ENCODE measurements at places on chromosomes 13 and 19. TPM values are rescaled to one million over a fixed set of nuclear protein-coding genes. Genes with fewer than 3 reads are reported as not detected.

The PCDH9 gene
- total RNA-seq: 1.0 TPM

The TPM4 gene
- total RNA-seq: 388 TPM

The MED4 gene
- total RNA-seq: 44.0 TPM

The EFNA2 gene
- total RNA-seq: 72.8 TPM

GRCh38 chr13:95298169-95298965 is 2.9 kb downstream of the ABCC4 start:
- no peak for DNase-seq

- DNase-seq: no peak
Measured at GRCh38 chr19:47723581-47723940, 10.3 kb downstream of the EHD2 start.

GRCh38 chr13:30916991-30917390 is 10.9 kb downstream of the MEDAG start:
- DNase-seq: no peak

DNA sequence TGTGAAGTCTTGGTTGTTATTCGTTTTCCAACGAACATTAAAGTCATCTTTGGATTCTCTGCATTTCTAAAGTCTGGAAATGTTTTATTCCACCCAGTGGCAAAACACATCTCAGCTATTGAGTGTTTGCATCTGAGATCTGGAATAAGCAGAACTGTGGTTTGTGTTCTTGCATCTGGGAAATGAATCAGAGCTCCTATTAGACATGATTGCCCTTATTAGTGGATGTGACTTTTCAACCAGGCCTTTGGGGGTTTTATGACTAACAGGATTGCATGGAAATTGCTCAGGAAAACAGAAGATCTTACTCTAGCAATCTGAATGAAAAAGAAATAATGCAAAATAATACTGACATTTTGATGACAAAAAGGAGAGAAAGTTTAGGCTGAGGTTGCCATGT is 488.8 kb downstream of the IRS2 start:
- DNase-seq: no peak

DNA sequence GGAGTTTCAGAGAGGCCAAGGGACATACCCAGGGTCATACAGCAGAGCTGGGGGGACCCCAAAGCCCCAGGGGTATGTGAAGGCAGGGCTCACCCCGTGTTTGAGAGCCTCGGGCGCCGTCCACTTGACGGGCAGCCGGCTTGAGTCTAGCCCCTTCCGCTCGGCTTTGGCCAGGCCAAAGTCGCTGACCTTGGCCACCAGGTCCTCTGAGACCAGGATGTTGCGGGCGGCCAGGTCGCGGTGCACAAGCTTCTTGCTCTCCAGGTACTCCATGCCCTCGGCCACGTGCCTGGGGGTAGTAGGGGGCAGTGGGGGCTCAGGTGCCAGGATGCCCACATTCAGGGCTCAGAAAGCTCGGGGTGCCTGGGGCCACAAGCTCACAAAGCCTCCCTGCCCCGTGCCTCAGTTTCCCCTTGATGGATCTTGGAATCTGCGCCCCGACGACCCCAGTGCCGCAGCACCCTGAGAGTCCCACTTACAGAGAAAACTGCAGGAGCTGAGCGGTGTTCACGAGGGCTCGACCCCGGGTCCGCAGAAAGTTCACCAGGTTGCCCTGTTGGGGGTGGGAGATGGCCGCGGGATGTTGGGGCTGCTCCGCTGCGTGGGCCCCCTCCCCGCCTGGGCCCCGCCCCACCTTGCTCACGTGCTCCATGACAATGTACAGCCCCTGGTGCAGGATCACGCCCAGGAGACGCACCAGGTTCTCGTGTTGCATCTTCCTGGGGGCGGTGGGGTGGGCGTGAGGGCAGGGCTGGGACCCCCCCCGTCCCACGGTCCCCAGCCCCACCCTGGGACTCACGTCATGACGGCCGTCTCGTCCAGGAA is 7.1 kb downstream of the MATK start:
- DNase-seq: no peak

DNA sequence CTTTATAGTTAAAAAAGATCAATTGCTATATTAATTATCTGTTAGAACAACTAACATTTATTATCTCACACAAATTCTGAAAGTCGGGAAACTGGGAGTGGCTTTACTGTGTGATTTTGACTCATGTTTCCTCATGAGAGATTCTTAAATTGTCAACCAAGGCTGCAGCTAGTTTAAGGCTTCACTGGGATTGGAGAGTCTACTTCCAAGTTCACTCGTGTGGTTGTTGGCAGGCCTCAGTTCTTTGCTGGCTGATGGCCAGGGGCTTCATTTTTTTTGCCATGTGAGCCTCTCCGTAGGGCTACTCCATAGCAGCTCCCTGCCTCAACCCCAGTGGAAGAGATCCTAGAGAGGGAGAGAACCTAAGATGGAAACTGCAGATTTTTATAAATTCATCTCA is 24.5 kb upstream of the LPAR6 start:
- peak; percentile 38 for DNase-seq

GRCh38 chr13:33103457-33103856 is 87.2 kb downstream of the KL start:
- DNase-seq: no peak

DNA sequence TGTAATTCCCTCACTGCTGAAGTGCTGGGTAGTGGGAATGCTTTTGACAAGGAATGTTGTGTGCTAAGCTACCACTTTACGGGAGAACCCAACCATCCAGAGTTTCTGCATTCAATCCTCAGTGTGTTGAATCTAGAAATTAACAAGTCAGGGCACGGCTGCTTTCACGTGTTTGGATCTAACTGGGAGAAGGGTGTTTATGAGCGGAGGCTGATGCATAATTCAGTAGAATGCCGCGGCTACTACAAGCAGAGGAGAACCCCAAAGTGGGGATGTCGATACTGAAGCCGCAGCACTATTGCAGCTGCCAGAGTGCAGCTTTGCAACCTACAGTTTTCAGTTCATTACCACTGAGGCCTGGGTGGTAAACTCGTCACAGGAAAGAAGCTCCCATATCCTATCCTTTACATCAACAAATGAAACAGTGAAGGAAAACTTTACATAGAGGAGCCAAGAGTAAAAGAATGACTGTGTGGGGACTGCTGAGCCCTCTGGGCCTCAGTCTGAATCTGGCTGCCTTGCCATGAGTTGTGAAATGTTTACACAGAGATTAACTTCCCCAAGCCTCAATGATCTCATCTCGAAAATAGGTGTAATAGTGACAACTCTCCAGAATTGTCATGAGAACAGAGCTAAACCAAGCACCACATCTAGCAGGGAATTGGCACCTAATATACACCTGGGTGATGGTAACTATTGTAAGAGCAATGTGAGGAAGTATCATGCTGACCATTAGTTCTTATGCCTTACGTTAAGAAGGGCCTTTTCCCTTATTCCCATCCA is 531.7 kb downstream of the MYO16 start:
- no peak for DNase-seq

DNA sequence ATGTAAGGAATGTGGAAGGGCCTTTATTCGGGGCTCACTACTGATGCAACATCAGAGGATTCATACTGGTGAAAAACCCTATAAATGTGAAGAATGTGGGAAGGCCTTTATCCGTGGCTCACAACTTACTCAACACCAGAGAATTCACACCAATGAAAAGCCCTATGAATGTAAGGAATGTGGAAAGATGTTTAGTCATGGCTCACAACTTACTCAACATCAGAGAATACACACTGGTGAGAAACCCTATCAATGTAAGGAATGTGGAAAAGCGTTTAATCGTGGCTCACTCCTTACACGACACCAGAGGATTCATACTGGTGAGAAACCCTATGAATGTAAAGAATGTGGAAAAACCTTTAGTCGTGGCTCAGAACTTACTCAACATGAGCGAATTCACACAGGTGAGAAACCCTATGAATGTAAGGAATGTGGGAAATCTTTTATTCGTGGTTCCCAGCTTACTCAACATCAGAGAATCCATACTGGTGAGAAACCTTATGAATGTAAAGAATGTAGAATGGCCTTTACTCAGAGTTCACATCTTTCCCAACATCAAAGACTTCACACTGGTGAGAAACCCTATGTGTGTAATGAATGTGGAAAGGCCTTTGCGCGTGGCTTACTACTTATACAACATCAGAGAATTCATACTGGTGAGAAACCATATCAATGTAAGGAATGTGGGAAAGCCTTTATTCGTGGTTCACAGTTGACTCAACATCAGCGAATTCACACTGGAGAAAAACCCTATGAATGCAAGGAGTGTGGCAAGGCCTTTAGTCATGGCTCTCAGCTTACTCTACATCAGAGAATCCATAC is 44.3 kb downstream of the ZNF585A start:
- DNase-seq: no peak

GRCh38 chr13:27972478-27972820 is 3.3 kb upstream of the CDX2 start:
- no peak for DNase-seq

DNA sequence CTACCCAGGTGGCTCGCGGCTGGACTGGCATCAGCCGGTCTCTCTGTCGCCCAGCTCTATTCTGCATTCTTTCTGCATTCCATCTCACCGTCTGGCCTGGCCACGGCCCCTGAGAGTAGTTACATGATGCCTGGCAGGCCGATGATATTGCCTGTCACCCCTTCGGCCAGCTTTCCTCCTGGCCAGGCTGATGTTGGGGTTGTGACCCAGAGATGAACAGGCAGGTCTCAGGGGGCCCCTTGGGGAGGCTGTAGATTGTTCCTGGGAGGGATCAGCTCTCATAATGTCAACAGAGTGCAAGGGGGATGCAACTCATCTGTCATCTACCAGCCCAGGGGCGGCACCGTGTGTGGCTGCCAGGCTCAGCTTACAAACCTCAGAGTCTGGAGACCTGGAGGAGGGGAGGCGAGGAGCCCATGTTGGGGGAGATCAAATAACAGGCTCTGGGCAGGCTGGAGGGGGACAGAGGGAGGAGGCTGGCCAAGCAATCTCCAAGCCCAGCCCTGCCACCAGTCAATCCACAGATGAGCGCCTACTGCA is 13.6 kb upstream of the FBXO17 start:
- no peak for DNase-seq

DNA sequence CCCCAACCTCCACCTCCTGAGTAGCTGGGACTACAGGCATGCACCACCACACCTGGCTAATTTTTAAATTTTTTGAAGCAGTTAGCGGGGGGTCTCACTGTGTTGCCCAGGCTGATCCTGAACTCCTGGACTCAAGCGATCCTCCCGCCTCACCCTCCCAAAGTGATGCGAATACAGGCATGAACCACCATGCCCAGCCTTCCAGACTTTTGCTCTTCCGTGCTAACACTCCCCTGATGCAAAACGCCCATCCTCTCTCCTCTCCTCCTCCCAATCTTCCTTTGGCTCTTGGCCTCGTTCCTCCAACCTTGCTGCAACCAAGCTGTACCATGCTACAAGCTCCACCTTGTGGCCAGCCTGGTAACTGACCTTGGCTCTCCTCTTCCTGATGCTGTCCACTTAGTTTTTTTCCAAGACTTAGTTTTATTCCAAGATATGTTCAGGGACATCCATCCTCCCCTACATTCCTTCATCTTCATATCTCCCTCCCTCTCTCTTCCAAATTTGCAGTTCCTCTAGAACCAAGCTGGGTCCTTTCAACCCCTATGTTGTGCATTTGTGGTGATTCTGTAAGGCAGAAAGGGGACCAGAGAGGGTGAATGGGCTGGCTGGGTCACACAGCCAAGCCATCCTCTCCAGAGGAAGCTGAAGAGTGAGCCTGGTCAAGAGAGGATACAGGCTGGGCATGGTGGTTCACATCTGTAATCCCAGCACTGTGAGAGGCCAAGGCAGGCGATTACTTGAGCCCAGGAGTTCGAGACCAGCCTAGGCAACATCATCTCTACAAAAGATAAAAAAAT is 32.8 kb downstream of the TINCR start:
- DNase-seq: no peak

GRCh38 chr13:92894447-92894846 is 332.2 kb upstream of the GPC6 start:
- DNase-seq: no peak
